Stimulated activated CD4-positive, alpha-beta T cell treated with anti-CD3 and anti-CD28 coated beads, Interleukin-1b, Interleukin-23, amount 100 ng/mL, for 1 hour (primary cell): ENCODE measurements at places on chromosomes 3 and 15.

- no peak for DNase-seq
Measured at GRCh38 chr3:60622349-60622748, 628.9 kb downstream of the FHIT start.

- DNase-seq: no peak
Measured at GRCh38 chr15:29835301-29835700, 13.0 kb upstream of the TJP1 start.

- DNase-seq: no peak
Measured at GRCh38 chr3:36097209-36097608, 283.1 kb upstream of the STAC start.

DNA sequence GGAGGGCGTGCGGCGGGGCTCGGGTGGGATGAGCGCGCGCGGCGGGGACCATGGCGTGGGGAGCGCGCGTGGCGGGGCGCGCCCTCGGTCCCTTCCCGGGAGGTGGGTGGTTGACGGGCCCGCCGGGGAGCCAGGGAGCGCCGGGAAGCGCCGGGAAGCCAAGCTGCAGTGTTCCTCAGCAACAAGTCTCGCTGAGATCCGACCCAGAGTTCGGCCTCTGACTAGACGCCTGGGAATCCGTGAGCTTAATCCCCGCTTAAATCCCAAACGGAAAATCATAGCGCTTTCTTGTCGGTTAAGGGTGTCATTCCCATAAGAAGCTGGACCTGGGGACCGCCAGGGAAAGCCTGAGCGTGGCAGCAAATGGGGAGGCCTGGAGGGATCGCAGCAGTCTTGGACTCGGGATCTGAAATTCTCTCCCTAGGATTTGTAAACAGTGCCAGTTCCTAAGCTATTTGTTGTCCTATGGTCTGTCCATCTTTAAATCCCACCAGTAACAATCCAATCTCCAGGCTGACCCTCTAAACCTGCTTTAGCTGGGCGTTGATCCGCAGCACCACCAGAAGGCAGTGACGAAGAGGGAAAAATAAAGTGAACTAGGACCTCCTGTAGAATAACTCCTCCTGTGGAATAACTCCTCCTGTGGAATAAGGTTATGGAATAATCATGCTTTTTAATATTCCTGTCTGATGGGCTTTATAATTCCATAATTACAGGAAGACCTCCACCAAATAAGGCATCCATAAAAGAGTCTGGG lies 570 bp upstream of the NEDD4 start:
- no peak for DNase-seq

GRCh38 chr3:192608726-192609600 lies 118.4 kb downstream of the FGF12 start:
- DNase-seq: no peak

- no peak for DNase-seq
Measured at GRCh38 chr3:134374105-134374790, at the start of gene AMOTL2. TSS of gene AMOTL2 (minus strand) at chr3:134374447. CDS start at chr3:134371433, 3,014 bp downstream.

DNA sequence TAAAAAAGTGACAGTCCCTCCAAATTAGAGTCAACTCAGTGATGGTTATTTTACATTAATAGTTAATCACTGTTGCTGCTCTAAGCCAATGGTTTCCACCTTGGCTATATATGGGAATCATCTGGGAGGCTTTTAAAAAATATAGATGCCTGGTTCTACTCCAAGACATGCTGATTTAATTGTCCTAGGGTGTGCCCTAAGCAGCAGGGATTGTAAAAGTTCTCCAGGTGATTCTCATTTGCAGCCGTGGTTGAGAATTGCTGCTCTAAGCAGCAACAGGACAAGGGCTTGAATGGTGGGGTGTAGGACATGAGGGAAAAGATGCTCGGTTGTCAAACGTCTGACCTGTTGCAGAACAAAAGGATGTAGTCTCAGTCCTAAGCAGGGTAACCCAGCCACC lies 405.1 kb upstream of the MCTP2 start:
- no peak for DNase-seq

DNA sequence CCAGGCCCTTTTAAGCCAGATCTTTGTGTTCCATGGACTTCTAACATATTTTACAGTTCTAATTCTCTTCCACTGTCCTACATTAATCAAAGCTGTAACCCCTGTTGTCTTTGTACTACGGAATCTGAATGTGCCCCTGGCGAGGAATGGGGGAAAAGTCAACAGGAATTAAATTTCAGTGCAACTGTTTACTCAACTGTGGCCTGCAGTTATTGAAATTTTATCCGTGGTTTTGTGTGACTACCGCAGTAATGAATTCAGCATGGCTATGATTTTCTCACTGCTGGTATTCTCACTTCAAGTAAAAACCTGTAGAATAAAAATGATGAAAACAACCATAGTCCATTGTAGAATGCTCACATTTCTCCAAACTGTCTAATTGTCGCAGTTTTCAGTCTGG lies 388.0 kb downstream of the FOXP1 start:
- DNase-seq: no peak

DNA sequence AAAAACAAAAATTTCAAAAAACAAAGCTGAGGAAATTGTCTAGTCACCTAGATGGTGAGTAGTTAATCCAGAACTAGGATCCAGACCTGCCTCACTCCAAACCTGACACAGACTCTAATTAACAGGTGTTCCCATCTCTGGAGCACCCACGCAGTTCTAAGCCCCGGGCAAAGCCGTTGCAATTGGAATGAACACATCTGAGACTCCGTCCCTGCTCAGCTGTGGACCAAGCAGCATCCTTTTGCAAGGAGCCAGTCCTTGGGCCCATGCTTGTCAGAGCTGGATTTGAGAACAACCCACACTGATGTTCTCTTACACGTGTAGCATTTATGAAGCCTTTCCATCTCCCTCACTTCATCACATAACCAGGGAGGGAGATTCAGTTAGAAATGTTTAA lies 54.8 kb downstream of the LMCD1 start:
- DNase-seq: no peak

DNA sequence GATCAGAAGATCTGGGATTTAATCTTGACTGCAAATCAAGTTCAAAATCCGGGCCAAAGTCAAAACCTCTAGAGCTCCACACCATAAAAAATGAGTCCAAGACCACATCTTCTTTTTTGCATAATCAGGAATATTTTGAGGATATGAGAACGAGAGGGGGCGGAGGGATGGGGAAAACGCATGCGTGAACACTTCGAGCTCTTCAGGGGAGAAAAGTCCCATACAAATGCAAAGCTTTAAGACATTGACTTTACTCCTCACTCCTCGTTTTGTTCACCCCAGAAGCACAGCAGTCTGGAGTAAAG lies 68.2 kb downstream of the SUMF1 start:
- DNase-seq: no peak

GRCh38 chr3:131898346-131898745 lies 136.5 kb downstream of the CPNE4 start:
- DNase-seq: no peak

DNA sequence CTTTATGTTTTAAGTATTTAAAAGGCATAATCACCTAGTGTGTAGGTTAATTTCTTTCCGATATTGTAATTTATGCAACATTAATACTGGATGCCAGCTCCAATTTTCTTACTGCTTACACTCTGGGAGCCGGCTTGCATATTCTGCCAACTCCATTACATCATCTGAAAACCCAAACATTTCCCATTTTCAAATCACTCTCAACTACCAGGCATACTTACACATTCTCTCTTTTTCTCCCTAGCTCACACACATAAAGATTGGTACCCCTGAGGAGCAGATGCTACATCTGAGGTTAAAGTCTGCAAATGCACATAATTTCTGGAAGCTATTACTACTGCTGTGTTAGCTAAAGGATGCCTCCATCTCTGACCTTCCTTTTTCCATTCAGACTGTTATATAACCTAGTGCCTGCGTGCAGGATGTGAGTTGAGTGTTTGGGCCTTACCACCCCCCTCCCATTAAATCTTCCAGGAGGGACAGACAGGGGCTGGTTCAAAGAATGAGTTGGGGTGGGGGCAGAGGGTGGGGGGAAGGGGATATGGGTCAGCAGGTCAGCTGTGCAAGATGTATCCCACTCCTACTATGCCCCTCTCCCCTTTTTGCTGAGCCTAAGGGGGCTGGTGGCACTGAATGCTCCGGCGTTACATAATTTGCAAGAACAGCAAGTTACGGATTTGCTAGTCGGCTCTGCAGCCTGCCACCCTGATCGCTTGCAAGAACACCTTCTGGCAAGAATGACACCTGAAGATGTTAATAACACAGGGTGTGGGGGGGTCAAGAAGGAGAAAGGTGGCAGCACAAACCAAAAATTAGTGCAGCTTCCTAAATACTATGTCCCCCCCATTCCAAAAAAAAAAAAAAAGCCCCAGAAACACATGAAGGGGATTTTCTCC lies 2.5 kb downstream of the RORA start:
- DNase-seq: no peak

- DNase-seq: no peak
Measured at GRCh38 chr3:39705351-39705900, 104.0 kb upstream of the MYRIP start.

DNA sequence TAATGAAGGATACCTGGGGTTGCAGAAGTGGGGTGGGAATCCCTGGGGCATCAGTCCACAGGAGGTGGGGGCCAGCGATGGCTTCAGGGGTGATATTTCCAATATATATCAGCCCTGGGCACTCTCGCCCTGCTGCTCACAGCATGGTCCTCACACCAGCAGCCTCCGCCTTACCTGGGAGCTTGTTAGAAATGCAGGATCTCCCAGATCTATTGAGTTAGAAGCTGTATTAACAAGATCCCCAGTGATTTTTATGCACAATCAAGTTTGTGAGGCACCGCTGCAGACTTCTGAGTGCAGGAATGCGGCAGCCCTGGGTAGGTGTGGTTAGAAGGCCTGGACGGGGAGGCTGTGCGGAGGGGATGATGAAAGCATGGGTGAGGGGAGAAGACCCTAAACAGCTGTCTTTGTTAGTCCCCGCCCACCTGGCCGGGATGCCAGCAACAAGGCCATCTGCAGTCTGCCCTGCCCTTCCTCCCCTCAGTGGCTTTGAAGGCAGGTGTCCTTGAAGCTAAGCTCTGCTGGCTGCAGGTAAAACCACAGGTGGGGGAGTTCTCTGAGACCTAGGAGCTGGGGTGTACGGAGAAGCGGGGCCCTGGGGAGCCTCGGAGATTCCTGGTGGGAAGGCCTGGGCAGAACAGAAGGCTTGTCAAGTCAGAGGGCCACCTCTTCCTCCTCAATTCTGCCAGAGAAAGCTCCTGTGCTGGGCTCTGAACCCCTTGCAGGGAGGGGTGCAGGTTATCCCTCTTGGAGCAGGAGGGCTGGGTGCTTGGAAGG lies 11.4 kb downstream of the FAM107A start:
- no peak for DNase-seq

- DNase-seq: no peak
Measured at GRCh38 chr3:17730318-17730967, 12.0 kb downstream of the TBC1D5 start.

- DNase-seq: no peak
Measured at GRCh38 chr15:74130155-74130848, at the start of gene ISLR2. TSS of gene ISLR2 (plus strand) at chr15:74130586. CDS start at chr15:74132755, 2,169 bp downstream.

- no peak for DNase-seq
Measured at GRCh38 chr3:193813501-193813830, 220.5 kb downstream of the OPA1 start.

DNA sequence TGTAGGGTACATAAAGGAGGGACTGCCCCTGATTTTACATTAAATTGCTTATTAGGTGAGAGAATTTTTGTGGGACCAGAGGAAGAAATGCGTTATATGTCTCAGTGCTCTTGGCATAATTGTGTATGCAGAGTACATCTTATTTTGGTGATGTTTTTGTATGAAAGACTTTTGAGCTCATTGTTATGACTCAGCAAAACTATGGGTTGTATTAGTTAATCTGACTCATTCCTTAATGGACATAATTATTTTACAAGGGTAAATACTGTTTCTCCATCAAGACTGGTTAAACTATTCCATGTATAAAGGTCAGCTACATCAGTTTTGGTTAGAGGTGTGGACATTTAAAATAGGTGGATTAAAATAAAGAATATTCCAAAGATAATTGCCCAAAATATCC lies 156.8 kb downstream of the ALCAM start:
- no peak for DNase-seq

- no peak for DNase-seq
Measured at GRCh38 chr15:40118473-40118872, 9.8 kb upstream of the BMF start.

DNA sequence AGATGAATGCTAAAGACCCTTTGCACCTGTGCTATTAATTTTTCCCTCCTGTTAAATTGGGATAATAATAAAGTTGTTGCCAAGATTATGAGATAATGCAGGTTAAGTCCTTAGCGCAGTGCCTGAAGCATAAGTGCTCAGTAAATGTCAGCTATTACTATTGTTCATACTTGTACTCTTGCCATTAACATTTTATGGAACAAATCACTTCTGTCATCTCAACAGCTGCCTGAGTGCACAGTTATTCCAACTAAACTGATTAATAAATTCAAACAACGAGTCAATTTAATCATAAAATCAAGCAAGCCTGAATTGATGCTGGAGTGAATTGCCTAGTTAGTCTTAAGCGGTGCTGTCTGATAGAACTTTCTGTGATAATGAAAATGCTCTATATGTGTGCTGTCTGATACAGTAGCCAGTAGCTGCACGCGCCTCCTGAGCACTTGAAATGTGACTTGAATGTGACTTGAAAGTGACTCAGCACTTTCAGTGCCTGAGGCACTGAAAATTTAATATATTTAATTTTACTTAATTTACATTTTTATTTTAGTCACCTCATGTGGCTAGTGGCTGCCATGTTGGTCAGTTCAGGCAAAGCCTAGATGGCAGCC lies 198.7 kb upstream of the PFN2 start:
- DNase-seq: no peak

- no peak for DNase-seq
Measured at GRCh38 chr3:114775395-114775794, 371.7 kb downstream of the ZBTB20 start.

DNA sequence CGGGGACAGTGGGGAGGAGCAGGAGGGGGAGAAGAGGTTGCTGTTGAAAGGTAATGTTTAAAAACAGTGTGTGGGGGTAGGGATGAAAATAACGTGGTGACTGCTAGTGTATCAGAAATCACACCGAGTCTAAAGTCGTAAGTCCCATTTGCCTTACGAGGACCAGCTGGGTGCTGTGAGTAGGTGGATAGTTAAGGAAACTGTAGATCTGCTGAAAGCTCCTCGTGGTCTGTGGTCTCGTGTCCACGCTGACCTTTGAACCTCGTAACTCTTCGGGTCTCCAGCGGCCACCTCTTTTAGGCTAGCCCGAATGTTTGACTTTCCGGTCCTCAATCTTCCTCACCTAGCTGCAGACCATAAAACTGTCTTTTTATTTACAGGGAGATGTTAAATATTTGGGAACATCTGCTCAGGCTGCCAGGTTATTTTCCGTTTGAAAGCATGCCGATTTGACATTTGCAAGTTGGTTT lies 29.3 kb upstream of the ST3GAL6 start:
- no peak for DNase-seq

DNA sequence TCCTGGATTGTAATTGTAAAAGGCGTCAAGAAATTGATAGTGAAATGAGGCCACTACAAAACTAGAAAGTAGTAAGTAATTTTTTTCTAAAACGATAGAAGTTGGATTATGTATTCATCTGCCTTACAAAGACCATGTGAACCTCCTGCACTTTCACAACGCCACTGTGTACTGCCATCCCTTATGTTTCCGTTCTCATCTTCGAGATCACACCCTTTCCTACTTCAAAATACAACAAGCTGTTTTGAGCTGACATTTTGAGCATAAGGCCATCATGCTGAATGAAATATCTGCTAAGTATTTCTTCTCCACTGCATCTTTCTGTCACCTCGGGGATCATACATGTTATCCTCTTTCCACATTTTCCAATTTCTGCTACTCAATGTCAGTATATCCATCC lies 885.5 kb downstream of the ROBO1 start:
- no peak for DNase-seq

GRCh38 chr3:101964861-101965260 lies 115.5 kb downstream of the NFKBIZ start:
- DNase-seq: no peak
